ENCODE measurements at places on chromosomes 1 and 21.

- no peak for DNase-seq
These were observed 45.7 kb downstream of the FASLG start for GRCh38 chr1:172704420-172705210.

DNA sequence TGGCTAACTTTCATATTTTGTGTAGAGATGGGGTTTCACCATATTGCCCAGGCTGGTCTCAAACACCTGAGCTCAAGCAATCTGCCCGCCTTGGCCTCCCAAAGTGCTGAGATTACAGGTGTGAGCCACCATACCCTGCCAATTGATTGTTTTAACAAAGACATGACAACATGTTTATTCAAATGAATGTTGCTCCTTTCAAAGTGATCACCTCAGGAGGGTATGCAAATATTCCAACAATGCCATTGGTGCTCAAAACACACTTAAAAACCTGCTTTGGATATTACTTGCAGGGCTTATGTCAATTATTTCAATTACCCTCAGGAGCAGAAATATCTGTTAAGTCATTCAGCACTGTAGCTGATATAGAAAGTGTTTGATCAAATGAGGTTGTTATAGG lies 7.9 kb downstream of the LAX1 start:
- DNase-seq, result no peak

- DNase-seq, result no peak
These were observed 26.8 kb downstream of the GADD45A start for GRCh38 chr1:67711855-67712212.

DNA sequence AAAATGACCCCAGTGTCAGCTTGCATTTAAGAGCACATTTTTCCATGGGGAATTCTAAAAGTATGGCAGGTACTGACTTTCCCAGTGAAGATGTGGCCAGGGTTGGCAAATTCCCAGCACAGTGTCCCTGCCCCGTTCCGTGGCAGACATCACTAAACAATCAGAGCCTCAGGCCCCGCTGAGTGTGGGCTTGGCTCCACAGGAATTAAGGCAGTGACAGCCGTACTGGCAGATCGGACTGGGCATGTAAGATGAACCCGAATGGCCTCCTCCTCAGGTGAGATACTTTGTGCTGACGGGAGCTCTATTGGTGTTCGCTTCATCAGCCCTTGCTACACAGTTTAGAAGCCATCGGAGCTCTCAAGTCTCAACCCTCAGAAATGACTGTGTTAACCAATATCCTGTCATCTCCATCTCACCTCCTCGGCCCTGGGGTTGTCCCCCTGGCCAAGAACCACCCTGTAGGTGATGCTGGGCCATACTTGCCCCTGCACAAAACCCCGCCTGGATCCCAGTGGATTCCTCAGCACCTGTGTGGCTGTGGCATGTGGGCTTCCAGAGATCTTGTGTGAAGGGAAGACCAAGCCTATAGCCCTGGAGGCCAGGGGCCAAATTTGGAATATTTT lies 29.0 kb upstream of the ABCG1 start:
- no peak for DNase-seq

DNA sequence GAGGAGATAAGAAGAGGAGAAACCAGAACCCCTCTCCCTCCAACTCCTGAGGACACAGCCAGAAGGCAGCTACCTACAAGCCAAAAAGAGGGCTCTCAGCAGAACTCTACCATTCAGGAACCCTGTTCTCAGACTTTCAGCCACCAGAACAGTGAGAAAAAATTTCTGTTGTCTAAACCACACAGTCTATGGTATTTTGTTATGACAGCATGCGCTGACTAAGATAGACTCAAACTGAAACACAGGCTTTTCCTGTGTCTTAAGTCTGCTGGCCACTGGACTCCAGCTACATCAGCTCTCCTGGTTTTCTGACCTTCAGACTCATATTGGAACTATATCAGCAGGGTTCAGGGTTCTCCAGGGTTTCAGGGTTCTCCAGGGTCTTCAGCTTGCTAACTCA lies 126.5 kb upstream of the TNFSF4 start:
- no peak for DNase-seq

GRCh38 chr1:170734412-170735175 lies 70.7 kb downstream of the PRRX1 start:
- no peak for DNase-seq

- no peak for DNase-seq
These were observed 42.5 kb downstream of the IFI44 start for GRCh38 chr1:78691995-78692747.

DNA sequence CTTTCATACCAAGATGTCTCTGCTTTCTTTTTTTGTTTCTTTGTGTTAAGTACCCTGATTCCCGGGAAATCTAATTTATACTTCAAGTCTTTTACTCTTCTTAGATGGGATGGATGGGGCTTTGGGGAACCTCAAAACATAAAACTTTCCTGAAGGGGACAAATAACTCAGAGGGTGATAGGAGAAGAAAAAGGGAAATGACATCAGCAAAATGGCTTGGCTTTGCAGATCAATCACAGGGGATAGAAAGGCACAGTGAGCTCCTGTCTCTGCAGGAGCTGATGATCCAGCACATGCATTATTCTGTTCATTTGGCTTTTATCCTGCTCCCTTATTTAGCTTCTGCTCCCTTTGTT lies 1.4 kb upstream of the CA14 start:
- no peak for DNase-seq

DNA sequence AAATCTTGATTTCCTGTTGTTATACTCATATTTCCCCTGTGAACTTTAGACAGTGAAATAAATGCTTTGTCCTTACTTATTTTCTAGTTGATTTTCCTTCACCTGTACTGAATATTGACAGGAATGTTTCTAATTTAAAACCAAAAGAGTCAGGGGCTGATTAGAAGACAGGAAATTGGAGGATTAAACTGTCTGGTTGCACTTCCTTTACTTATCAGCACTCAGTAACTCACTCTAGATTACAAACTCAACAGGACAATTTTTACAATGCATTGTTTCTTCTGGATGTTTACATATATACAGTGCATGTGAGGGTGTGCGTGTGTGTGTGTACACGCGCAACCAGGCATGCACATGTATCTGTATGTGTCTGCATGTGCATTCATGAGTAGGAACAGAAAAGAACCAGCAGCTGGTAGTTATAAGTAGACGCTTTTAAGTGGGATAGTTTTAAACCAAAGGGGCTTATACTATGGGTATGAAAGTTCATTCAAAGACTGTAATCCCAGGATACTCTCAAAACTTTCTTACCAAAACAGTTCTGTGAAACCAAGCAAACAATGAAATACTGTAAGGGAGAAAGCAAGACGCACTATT lies 212.0 kb upstream of the NFIA start:
- DNase-seq, result no peak

- DNase-seq, result no peak
These were observed 93.1 kb downstream of the TMEM53 start for GRCh38 chr1:44581205-44581604.

DNA sequence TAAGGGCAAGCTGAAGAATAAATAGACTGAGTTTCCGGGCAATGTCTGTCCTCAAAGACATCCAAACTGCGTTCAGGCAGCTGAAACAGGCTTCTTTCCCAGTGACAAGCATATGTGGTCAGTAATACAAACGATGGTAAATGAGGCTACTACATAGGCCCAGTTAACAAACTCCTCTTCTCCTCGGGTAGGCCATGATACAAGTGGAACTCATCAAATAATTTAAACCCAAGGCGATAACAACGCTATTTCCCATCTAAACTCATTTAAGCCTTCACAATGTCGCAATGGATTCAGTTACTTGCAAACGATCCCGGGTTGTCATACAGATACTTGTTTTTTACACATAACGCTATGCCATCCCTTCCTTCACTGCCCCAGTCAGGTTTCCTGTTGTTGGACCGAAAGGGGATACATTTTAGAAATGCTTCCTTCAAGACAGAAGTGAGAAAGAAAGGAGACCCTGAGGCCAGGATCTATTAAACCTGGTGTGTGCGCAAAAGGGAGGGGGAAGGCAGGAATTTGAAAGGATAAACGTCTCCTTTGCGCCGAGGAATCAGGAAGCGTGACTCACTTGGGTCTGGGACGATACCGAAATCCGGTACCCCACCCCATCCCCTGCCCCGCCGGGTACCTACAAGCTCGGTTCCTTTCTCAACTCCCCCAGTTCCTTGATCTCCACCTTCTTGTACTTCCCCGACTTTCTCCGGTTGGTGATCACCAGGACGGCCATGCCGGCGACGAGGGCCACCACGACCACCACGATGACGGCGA lies 1.3 kb downstream of the TACSTD2 start:
- DNase-seq, result no peak

GRCh38 chr1:165688046-165688445 lies 10.3 kb downstream of the ALDH9A1 start:
- no peak for DNase-seq

DNA sequence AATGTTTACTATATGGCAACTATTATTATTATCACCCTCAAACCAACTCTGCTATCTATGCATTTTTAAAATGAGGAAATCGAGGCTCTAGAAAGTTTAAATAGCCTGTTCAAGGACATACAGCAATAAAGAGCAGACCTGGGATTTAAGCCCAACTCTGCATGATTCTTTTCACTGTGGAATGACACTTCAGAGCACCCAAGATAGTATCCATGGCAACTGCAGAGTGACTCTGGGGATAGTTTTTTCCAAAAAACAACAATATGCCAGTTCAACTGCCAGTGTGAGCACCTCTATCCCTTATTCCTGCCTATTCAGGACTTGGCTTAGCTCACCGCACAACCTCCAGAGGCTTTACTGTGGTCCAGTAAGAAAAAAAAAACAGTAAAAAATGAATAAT lies 293.9 kb downstream of the BRINP2 start:
- DNase-seq, result peak; percentile 50

GRCh38 chr1:151716771-151717631 lies at the start of gene CELF3:
Gene CELF3, minus strand, starts transcription at chr1:151716803. Its CDS starts 783 bp downstream, at chr1:151716020.
- DNase-seq, result peak; percentile 97

DNA sequence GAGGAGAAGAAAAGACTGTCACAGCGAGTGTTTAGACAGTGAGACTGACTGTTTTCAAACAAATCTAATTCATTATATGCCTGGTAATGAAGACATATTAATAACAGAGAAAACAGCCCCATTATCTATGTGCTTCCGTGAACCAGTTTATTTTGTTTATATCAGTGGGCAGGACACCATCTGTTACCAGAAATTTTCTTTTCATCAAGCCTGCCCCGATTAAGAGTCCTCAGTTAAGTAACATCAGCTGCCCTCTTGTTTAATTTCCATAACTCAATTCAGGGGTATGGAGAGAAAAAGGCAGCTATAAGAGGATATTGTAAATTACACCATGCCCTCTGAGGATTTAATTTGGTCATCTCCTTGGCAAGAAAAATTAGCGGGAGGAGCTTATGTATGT lies 94.0 kb downstream of the TMEM200B start:
- peak; percentile 39 for DNase-seq

DNA sequence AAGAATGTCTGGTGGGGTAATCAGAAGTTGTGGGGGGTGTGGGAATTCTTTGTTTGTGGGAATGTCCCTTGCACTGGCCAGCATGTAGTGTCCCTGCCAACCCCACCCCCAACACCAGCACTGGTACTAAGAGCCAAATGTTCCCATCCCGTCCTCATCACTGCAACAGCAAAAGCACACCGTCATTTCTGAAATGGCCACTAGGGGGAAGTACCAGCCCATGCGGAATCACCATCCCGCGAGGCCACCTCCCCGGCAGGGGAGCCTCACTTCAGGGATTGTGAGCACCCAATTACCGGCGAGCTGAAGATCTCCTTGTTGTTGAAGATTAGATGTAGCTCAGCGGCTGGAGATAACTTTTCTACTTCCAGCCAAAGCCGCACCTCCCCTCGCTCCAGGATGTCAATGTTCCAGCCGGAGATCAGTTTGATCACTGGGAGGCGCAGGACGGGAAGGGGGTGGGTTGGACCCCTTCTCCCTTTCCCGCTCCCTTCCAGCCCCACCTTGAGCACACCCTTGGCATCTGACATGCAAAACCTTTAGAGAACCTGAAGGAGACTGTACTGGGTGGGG lies 41.0 kb downstream of the MYOM3 start:
- DNase-seq, result peak; percentile 42

- DNase-seq, result no peak
These were observed 103.6 kb downstream of the GALNT2 start for GRCh38 chr1:230170622-230171021.

DNA sequence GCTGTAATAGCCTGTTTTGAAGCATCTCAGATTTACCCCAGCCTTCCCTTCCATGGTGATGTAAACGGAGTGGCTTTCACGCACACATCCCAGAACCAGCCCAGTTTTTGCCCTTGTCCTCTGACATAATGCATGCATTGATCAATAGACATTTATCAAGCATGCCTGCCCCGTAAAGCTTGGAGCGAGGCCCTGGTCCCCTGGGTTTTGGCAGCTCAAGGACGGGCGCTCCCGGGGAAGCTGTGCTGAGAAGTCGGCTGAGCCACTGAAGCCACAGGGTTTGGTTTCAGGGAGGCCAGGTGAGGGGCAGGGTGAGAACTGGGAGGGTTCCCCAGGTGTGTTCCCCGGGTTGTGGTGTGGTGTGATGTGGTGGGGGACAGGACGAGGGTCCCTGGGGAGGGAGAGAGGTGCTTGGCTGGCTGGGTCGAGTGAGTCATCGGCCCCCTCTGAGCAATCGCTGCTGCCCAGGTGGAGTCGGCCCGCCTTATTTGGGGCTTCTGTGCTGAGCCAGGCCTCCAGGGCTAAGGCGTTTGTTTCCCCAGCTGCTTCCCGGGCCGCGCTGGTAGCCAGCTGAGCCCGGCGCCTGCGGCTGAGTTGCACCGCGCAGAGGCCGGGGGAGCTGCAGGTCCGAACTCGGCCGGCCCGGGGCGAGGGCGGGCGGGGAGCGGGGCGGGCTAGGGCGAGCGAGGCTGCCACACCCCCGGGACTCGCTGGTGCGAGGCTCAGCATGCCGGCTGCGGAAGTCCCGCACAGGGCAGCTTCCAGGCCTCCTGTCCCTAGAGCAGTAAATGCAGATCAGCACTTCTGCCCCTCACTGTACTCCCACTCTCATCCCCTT lies 23.6 kb downstream of the ATP2B4 start:
- no peak for DNase-seq

DNA sequence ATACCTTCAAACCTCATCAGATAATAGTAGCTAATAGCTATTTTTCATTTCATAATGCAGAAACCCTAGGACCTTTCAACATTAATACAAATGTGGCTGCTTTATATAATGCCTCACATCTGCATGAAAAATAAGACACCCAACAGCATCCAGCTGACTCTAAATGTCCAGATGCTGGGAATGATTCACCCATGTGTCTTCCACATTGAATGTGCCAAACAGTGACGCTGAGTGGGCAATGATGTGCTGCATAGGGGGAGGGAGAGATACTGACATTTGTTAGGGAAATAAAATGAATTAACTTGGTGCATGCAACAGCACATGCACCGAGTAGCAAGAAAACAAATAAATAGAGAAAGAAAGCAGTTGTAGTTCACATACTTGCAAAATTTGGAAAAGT lies 199.3 kb downstream of the DSCAM start:
- DNase-seq, result no peak

Measured in NCI-H748 treated with DMSO at 0.1 percent for 48 hours (cell line).